ENCODE measurements at places on chromosomes 1 and 21.
A peak's percentile ranks its signal among the peaks of the same experiment; 100 is the strongest.

GRCh38 chr1:44284184-44284583 is 70.9 kb downstream of the ERI3 start:
- no peak for ATAC-seq

DNA sequence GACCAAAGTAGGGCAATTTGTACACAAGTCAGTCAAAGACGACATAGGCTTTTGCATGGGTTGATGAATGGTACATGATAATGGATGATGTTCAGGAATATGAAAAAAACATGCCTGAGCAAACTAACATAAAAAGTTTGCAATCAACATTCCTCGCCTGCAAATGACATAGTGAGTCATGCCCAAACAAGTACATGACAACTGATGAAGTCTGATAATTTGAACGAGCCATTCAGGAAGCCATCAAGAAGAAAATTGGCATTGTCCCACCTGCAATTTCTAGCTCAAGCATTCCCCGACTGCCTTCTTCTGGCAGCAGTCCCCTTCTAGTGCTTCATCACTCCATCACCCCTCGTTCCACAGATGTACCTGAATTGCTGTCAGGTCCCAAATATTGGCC is 118.4 kb upstream of the NR5A2 start:
- no peak for ATAC-seq

DNA sequence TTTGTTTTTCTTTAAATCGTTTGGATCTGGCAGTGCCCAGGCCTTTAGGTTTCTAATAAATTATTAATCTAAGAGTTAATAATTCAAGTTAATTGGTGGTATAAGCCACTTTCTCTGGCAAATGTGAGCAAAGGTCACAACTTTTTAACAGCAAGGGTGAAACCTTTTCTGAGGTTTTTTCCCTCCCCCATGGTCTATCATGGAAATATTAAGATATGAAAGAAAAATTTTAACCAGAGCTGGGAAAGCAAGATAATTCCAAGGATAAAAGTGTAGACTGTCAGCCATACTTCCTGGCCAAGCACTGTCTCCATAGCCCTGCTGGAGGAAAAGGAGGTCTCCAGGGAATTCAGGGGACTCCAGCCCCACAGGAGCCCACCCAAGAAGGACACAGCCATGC is 341.2 kb downstream of the SETD4 start:
- no peak for ATAC-seq

DNA sequence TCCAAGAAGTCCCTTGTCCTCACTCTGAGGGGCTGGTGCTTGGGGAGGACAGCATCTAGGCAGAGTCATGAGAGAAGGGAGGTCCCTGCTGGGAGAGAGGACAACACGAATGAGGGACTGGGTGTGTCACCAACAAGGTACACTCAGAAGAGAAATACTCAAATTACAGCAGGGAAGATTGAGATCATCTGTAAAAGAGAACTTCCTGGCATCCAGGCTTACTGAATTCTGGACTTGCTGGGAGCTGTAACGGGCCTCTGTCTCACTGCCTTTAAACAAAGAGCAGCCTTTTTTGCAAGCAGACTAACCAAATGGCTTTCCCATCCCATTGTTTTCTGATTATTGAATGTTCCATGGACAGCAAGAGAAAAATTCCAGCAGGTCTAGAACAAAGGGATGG is 195.7 kb upstream of the RAB4A start:
- ATAC-seq = peak; percentile 38

- ATAC-seq = no peak
These were observed 75.1 kb upstream of the PGBD5 start for GRCh38 chr1:230501242-230501641.

- no peak for ATAC-seq
These were observed 78.6 kb downstream of the MAN1C1 start for GRCh38 chr1:25695090-25695770.

Data from activated T-helper 17 cell treated with anti-CD3 and anti-CD28 coated beads, Interleukin-2, amount 50 U/mL, for 72 hours (primary cell).